ENCODE measurements at places on chromosomes 1 and 21.

DNA sequence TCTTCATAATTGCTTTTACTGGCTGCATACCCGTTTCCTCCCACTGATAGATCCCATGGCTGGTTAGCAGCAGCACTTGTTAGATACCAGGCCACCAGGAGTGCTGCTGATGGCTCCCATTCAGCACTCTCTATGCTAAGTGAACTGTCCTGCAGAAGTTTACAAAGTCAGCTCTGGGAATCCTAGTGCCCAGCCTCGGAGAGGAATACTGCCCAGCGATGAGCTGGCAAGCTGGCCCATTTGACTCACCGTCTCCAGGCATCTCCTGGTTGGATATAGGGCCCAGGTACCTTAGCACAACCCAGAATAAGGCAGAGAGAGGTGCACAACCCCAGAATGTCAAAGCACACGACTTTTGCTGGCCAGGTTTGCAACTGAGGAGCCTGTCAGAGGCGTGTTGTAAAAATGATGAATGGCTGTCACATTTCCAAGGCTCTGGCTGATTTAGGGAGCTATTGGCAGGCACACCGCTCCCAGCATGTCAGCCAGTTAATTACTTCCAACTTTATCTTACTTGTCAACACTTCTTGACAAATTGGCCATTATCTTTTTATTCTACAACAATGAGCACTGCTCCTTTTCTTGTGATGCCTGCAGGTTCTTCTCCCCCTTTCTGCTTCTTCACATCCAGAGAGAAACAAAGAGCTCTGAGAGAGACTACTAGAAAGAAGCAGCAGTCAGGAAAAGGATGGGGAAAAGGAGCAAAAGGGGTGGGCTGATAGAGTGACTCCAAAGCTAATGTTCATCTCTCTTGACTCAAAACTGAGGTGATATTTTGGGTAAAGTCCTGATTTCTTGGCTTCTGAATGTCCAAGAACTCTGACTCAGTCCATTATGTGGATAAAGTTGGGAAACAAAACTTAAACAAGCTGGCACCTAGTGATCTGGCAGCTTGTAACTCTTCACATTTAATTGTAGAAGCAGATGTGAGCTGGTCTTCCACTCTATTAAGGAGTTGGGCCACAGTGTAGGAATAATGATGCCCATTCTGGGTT is 10.8 kb upstream of the ANGPTL7 start:
- no peak for DNase-seq

- DNase-seq, result no peak
Measured at GRCh38 chr1:161121834-161122233, 3.9 kb downstream of the NIT1 start.

DNA sequence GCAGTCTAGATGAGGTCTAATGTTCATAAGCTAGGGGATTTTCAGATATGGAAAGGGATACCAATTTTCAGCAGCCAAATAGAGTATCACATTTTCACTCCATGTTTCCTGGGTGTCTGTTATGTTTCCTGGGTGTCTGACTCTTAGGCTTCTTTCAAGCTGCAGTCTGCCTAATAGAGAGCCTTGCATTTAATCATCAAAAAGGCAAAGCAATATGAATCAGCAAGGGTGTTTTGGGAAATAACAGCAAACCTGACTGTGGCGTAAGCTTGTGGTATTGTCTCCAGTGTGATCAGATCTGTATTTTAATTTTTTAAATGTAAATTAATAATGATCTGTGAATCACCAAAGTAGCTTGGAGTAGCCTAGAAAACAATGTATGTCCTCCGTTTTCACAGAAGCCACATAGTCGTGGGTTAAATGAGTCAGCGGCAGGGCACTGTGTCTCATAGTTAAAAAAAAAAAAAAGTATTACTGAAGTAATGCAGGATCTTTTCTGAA is 10.4 kb downstream of the LGALS8 start:
- DNase-seq, result peak; percentile 32

GRCh38 chr1:218743861-218744505 is 398.8 kb downstream of the TGFB2 start:
- no peak for DNase-seq

DNA sequence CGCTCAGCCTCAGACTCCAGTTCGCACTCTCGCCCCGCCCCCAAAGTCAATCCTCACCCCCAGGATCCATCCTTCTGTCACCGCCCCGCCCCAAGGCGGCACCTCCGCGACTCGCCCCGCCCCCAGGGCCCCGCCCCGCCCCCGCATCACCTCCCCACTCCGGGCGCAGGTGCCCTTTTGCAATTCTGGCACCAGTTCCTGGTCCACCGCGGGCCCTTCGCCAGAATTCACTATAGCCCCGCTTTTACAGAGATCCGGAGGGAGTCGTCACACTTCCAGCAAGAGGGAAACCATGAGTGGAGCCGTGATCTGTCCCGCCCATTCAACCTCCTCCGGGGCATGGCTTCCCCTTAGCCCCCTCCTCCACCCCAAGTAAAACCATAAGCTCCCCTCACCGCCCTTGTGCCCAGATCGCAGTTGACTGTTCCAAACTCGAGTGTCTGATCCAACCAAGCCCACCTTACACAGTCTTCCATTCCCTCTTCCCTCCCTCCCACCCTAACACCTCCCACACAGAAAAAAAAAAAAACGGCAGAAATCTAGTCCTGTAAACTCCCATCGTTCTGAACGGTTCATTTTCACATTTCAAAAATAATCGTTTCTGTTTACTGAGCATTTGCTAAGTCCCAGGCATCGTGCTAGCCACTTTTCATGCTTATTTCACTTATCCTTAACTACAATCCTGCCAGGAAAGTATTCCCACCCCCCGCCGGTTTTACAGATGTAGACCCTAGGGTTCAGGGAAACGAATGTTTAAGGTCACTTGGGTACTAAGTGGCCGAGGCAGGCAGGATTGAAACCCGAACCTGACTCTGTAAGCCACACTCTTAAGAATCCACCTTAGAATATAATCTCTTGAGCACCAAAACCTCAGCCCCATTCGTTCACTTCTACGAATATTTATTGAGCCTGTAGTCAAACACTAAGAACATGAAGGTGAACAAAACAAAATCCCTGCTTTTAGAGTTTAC is 1.3 kb upstream of the DNAJC16 start:
- peak; percentile 94 for DNase-seq

DNA sequence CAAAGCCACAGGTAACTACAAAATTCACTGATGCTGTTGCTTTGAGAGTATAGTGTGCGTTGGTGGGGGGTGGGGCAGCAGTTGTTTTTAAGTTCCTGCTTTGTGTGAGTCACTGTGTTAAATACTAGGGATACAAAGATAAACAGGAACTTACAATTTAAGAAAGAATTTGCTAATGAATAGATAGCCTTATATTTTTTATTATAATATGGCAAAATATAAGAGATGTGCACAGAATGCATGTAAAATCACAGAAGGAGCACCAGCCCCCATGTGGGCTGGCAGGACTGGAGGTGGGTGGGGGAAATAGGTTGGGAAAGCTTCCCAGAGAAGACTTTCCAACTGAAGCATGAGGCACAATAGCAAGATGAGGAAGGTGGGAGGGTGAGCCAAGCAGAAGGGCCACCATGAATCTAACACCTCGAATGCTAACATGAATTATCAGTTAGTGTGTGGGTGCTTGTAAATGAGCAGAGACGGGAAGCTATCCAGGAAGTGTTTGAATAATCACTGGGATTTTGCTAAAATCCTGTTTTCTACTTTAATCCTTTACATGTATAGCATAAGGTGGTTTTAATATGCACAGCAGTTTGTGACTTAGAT is 57.0 kb upstream of the RAVER2 start:
- no peak for DNase-seq

GRCh38 chr1:82844447-82844846 is 1043.7 kb downstream of the ADGRL2 start:
- DNase-seq, result no peak

- DNase-seq, result no peak
Measured at GRCh38 chr1:15117671-15118325, 35.7 kb upstream of the TMEM51 start.

GRCh38 chr1:180593382-180593781 is 34.6 kb downstream of the OVAAL start:
- DNase-seq, result no peak

DNA sequence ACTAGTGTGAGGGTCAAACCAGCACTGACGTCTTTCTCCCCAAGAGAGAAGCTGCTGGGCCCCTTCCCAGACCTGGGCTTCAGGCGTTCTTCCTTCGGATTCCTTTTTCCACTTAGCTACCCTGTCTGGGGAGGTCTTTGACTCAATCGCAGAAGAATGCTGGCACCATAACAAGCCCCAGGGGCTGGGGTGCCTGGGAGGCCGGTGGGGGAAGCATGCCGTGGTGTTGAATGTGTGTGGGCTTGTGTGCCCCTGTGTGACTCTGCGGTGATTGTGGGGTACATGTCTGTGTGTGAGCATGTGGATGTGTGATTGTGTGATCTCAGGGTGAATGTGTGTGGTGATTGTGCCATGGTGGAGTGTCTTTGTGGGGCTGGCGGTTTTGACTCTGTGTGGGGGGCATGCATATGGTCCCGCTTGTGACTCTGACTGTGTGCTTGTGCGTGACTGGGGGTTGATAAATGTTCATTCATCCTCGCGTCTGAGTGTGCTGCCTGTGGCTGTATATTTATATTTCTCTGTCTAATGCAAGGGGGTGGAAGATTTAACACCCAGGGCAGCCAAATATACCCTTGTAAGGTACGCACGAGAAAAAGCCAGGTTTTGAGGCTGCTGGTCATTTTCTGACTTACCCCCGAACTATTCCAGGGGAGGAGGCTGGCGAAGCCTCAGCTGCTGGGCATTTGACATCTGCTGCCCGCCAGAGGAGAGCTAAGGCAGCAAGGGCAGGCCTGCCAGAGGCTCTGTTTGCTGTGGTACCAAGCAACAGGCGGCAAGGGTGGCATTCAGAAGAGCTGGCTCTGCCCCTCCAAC is 1.1 kb upstream of the SYNC start:
- DNase-seq, result peak; percentile 97

DNA sequence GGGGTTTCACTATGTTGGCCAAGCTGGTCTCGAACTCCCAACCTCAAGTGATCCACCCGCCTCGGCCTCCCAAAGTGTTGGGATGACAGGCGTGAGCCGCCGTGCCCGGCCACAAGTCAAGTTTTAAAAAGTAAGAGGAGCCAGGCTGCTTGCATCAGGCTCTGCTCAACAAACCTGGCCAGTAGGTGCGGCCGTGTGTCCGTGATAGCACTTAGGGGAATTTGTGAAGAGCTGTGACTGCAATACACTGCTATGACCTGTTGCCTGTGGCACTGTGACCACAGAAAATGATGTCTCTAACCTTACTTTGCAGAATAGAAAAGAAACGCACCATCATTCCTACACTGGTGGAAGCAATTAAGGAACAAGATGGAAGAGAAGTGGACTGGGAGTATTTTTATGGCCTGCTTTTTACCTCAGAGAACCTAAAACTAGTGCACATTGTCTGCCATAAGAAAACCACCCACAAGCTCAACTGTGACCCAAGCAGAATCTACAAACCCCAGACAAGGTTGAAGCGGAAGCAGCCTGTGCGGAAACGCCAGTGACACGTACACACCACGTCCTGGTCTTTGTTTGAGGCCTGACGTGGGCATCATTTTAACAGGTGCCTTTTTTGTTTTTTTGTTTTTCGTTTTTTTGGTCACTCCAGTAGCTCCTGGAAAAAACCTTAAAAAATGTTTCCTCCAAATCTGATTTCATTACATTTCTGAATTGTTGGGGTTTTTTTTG is 16.7 kb downstream of the C1orf174 start:
- no peak for DNase-seq

DNA sequence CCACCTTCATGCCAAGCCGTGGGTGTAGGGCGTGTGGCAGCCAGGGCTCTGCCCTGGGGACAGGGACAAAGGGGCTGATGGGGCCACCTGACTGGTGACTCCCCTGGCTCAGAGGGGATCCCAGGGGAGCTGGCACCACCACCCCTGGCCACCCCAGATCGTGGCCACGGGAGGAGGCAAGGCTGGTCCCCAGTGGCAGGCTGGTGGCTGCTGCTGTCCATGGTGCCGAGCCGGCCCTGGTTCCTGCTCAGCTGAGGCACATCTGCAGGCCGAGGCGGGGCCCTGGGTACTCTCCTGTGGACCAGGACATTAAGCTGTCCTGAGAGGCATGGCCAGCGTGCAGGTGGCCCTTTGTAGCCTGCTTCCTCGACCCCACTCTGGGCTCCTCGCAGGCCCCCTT is 6.5 kb downstream of the PLCH2 start:
- no peak for DNase-seq

DNA sequence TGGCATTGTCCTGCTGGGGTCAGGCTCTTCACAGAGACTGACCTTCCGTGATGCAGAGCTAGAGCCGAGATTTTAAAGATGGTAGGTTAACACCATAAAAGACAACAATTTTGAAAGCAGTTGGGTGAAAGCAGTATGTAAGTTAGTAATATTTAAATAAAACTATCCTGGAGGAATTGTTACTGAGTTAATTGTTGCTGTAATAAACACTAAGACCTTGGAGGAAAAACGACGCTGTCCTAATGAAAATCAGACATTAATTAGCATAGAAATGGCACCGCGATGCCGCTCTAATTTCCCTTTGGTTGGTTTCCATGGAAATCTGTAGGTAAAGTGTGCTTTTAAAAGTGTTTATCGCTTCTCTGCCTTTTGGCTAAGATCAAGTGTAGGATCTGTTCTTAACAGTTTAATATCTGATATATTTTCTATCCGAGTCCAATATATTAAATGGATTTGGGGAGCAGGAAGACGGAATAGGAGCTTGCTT is 745 bp upstream of the ANP32E start:
- DNase-seq, result no peak

- DNase-seq, result no peak
Measured at GRCh38 chr1:160342526-160342925, 524 bp downstream of the COPA start.

Data from skeletal muscle cell (primary cell).